ENCODE measurements at places on chromosomes 2 and 18.

- DNase-seq: no peak
Measured at GRCh38 chr2:44286119-44286883, 11.0 kb downstream of the SLC3A1 start.

DNA sequence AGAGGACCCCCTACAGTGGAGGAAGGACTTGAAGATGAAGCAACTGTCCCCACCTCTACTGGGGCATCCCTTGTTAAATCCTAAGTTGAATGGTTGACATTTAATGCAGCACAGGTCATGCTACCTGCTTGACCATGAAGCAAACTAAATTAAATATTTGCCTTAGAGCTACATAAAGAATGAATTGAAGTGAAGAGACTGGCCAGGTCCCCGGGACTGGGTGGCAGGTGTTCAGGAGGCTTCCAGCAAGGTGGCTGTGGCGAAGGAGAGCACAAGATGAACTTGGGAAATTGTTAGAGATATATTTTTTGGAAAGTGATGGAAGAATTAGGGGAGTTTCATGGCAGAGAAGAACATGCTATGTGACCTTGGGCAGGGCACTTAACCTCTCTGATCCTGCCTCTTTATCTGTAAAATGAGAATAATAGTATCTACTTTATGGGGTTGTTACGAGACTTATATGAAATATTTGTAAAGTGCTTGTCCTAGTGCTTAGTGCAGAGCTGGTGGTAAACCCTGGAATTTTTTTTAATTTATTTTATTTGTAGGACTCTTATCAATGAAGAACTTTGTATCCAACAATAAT lies 37.3 kb downstream of the EFR3B start:
- DNase-seq: no peak

DNA sequence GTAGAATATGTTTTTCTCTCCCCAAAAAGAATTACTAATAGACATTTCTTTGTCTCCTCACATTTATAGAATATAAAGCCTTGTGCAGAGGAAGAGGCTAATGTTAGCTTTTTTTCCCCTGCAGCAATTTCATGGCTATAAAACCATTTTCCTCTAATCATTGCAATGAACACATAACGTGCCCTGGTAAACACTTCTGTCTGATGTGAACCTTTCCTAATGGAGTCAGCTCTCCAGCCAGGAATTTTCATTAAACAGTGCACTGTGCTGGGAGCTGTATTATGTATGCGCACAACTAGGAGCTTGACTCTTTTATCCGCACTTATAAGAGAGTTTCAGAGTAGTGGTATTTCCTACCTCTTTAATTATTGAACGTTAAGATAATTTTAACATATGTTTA lies 63.9 kb upstream of the SPATS2L start:
- DNase-seq: no peak

GRCh38 chr18:52242711-52243110 lies 97.3 kb upstream of the DCC start:
- DNase-seq: no peak

DNA sequence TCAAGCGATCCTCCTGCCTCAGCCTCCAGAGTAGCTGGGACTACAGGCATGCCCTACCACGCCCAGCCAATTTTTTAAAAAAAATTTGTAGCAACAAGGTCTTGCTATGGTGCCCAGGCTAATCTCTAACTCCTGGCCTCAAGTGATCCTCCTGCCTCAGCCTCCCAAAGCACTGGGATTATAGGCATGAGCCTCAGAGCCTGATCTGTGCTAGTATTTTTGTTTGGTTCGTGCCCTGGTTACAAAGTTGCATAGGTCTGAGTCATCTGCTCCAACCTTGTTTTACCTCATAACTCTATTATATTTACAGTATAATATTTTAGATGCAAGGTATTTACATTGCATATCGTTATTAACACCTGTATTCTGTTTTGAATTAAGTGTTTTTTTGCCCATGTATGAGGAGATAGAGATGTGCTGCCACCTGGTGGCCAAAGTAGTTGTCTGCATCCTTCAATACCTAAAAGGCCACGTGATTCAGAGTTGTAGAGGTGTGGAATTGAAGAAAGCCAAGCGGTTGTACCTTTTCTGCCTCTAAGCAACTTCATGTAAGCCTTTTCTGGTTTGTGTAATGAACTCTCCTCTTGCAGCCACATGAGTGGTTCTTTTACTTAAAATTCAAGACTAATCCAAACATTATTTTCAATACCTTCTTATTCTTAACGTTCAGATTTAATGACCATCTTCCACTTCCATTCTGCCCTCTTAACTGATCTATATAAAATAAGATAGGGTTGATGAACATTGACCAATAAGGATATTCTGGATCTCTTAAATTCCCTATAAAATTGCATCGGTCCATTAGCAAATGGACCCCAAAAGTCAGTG lies 19.9 kb upstream of the CABYR start:
- peak; percentile 82 for DNase-seq

DNA sequence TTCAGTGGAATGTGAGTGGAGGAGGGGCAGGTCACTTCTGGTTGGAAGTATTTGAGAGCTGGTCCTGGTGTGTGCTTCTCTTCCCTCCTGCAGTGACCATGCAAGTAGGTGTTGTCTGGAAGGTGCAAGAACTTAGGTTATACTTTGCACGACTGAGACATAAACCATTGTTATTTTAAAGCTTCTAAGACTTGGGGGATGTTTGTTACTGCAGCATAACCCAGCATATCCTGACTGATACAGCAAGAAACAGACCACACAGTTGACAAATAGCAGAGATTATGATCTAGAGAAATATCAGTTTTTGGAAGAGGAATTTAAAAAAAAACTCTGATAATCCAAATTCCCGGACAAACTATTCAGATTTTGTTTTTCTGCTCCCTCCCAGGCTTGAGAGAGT lies 130.8 kb downstream of the ACTR3 start:
- no peak for DNase-seq

DNA sequence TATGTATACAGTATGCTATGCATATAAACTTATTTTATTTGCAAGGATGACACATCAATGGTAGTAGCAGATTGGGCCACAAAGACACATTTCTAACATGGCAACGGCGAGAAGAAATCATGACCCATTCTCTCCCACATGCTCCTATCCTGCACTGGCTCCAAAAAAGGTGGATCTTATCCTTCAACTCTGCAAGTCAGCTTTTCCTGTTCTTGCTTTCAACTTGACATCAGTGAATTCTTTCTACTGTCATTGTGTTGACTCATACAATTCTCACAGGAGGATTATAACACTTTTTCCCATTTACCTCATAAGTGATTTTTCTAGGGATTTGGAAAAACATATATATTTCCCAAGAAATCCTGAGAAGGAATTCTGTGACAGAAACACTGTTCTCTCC lies 53.1 kb downstream of the ACVR1 start:
- DNase-seq: no peak

DNA sequence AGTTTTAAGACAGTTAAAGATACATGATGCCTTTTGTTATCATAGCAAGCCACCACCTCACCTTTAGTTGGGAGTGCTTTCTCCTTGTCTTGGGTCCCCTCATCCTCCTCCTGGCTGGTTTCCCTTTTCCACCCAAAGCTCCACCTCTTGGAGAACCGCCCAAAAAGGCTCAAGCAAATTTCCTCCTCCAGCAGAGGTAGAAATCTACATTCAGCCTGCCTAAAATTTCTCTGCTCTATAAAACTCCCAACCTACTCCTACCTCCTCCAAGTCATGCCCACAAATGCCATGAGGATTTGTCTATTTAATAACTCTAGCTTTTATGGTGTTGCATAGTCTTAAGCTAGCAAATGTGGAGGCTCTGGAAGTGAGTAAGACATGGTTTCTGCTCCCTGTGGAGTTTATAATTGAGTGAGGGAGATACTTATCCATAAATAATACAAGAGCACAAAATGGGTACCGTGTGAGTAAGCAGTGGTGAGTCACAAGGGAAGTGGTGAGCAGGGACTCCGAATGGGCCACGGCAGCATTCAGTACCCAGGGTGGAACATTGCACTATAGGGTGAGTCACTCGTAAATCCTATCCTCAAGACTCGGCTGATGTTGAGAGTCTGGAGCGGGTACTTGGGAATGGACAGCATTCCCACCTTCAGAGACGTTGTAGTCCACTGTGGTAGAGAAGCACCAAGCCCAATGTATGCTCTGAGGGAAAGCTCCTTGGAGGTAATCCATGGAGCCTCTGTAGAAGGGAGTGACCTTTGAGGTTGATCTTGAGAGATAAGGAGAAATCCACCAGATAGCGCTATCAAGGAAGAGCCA lies 146.3 kb downstream of the RTN4 start:
- no peak for DNase-seq

GRCh38 chr18:11992096-11992790 lies 10.9 kb downstream of the IMPA2 start:
- DNase-seq: no peak

GRCh38 chr2:24820598-24821432 lies 27.6 kb downstream of the CENPO start:
- DNase-seq: no peak

- no peak for DNase-seq
Measured at GRCh38 chr2:176003958-176004357, 1.9 kb upstream of the LNPK start.

GRCh38 chr2:47083886-47084687 lies 71.0 kb downstream of the STPG4 start:
- DNase-seq: no peak

DNA sequence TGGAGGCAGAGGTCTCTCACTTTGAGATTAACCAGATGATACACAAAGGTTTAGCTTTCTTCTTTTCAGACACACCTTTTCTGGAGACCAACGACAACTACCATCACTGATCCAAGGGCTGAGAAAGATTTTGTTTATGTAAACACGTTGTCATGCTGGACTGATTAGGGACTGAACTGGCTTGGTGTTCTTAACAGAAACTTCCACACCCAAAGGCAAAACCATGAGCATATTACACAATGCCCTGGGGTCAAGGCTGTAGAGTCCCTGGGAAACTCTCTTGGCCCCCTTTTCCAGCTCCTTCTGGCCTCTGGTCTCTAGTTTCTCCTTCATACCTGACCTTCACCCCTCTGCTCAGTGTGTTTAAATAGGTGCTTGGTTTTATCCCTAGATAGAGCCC lies 447.0 kb upstream of the TCF4 start:
- DNase-seq: no peak

GRCh38 chr18:57923611-57924010 lies 120.4 kb upstream of the NEDD4L start:
- no peak for DNase-seq

GRCh38 chr2:20440001-20440560 lies 6.8 kb upstream of the RHOB start:
- DNase-seq: no peak

- DNase-seq: peak; percentile 67
Measured at GRCh38 chr2:60553495-60554073, at the start of gene BCL11A. TSS of gene BCL11A (minus strand) at chr2:60553654. CDS start at chr2:60553270, 384 bp downstream.

- peak; percentile 44 for DNase-seq
Measured at GRCh38 chr2:218322768-218323525, 30.6 kb upstream of the TMBIM1 start.

- DNase-seq: no peak
Measured at GRCh38 chr2:236114959-236115358, 53.2 kb downstream of the GBX2 start.

DNA sequence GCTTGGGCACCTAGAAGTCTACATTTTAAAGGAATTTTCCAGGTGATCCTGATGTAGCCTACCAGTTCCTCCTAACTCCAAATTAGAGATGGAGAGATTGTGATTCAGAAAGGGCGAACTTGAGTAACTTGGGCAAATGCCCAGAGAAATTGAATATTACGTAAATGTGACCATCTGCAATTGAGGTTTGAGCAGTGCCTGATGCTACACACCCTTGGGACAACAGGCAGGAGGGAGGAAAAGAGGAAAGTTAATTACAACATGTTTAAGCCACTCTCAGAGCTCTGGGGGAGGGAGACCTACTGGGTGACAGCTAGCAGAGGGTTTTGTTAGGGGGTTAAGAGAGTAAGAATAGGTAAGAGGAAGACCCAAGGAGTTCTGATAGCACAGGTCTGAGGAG lies 208.9 kb downstream of the LPIN1 start:
- DNase-seq: no peak

DNA sequence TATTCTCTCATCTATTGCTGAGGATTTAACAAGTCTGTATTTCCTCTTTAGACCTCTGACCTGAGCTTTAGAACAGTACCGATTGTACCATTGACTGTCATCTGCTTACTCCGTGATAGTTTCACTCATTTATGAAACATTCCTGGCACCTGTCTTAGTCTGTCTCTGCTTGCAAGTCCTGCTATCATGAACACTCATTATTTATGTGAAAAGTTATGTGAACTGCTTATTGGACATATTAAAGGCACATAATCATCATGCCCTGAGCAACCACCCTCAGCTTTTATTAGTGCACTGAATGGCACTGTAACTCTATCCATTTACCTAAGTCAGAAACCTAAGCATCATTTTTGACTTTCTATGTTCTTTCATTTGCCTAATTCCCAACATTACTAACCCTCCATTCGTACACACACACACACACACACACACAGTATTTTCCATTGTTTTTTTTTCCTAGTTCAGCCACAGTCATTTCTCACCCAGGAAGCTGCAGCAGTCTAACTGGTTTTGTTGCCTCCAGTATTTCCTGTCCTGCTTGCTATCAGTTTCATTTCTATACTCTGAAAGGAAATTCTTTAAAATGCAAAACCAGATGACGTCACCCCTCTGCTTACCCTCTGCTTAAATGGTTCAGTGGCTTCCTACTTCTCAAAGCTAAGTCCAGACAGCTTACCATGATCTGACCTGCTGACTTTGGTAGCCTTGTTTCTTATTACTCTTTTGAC lies 146.1 kb downstream of the HAUS1 start:
- peak; percentile 96 for DNase-seq

DNA sequence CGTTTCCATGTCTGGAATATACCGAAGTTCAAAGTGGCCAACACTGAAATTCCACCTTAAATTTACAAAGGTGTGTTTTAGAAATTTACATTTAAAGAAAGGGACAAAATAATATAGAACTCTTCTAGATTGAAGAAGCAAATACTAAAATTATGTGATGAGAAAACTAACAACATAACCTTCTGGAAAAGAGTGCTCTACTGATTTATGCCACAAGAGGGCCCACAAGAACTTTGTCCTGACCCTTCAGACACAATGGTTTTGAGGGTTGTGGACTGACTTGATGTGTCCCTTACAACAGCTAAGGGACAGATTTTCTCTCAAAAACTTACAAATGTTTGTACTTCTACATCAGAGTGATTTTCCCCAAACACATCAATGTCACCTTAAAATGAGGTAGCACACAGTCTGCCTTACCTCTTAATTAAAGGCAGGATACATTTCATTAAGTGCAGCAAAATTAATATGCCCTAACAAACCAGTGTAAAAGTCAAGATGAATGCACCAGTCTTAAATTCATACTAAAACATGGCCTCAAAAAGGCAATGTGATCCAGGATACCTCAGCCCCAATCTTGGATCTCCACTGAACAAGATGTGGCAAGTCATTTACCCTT lies 36.2 kb downstream of the EIF2AK3 start:
- DNase-seq: peak; percentile 69

GRCh38 chr2:41872646-41873045 lies 175.2 kb upstream of the PKDCC start:
- no peak for DNase-seq

Data from MM.1S (cell line).